ENCODE measurements at places on chromosomes 1 and 21.

- DNase-seq = no peak
Observed at GRCh38 chr1:1875932-1876331, 15.0 kb downstream of the GNB1 start.

GRCh38 chr1:235902677-235903542, 36.2 kb upstream of the LYST start:
- no peak for DNase-seq

- DNase-seq = no peak
Observed at GRCh38 chr1:115299266-115299665, 38.8 kb downstream of the NGF start.

- no peak for DNase-seq
Observed at GRCh38 chr1:109298666-109299557, 7.9 kb downstream of the MYBPHL start.

- DNase-seq = no peak
Observed at GRCh38 chr1:88462488-88463261, 221.4 kb upstream of the PKN2 start.

- no peak for DNase-seq
Observed at GRCh38 chr1:214419650-214420049, 131.8 kb downstream of the PTPN14 start.

- DNase-seq = no peak
Observed at GRCh38 chr1:41812453-41812852, 106.3 kb downstream of the HIVEP3 start.

- DNase-seq = no peak
Observed at GRCh38 chr1:96096613-96097321, 624.8 kb upstream of the PTBP2 start.

GRCh38 chr1:104765085-104765484, 1015.4 kb downstream of the AMY1C start:
- no peak for DNase-seq

- no peak for DNase-seq
Observed at GRCh38 chr21:37751268-37751975, 164.8 kb downstream of the KCNJ6 start.

GRCh38 chr1:189851806-189852367, 625.8 kb downstream of the BRINP3 start:
- DNase-seq = no peak

- no peak for DNase-seq
Observed at GRCh38 chr1:152487871-152488270, 22.7 kb upstream of the LCE5A start.

GRCh38 chr1:183920651-183921050, 115.7 kb downstream of the RGL1 start:
- DNase-seq = no peak

GRCh38 chr1:231770506-231771175, 144.1 kb downstream of the DISC1 start:
- no peak for DNase-seq
